ENCODE measurements at places on chromosomes 7 and 10.

- DNase-seq: no peak
These were observed 809 bp downstream of the SLC13A1 start for GRCh38 chr7:123198668-123199652.

GRCh38 chr10:94123258-94123995 is 129.7 kb downstream of the PLCE1 start:
- no peak for DNase-seq

DNA sequence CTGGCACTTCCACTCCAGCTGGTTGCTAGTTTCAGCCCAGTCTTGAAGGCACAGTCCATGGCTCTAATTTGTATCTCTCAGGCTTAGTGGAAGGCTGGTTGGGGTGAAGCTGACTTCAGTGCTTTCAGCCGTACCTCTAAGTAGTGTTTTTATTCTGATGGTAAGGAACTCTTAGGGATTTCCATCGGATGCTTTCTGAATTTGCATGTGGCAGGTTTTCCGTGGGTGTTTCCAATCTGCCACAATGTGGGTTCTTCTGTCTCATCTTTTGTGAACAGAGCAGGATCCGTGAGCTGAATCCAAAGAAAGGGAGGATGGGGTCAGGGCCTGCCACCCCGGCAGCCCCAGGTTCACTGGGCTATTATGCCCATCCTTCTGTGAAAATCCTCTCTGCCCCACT is 607.9 kb upstream of the MKI67 start:
- DNase-seq: no peak

GRCh38 chr10:62307635-62308034 is 39.0 kb upstream of the RTKN2 start:
- no peak for DNase-seq

DNA sequence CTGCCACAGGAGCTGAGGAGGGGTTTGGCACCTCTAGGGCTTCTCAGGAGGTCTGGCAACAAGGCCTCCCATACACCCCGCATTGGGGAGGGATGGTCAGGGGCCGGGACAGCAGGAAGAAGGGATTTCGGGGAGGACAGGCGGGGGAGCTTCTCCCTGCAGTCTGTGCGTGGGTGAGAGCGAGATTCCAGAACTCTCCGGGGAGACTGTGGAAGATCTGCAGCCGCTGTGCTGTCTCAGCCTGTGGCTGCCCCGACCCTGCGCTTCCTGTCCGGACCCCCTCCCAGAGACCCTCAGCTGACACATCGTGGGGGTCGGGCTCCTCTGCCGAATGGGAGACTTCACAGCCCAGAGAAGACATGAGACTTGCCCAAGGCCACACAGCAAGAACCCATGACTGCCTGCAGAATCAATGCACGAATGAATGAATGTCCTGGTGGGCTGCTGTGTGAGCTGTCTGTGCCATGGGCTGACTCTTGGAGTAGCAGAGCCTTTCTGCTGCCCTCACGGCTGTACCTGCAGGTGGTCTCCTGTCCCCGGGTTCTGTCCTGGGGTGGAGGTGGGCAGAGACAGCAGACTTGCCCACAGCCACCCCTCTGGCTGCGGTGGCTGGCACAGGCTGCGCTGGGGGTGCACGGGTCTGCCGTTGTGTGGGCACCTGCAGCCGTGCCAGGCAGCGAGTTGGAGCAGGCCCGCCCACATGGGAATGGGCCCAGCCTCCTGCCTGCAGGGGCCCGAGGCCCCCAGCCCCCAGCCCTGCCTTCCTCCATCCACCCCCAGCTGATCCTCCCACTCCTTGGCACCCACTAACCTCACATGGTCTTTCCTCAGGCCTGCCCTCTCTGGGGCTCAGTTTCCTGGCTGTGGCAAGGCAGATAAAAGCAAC is 16.3 kb upstream of the LFNG start:
- DNase-seq: no peak

- no peak for DNase-seq
These were observed 65.0 kb upstream of the TRIM8 start for GRCh38 chr10:102579328-102579727.

GRCh38 chr10:44398747-44399658 is 14.1 kb upstream of the CXCL12 start:
- DNase-seq: no peak

DNA sequence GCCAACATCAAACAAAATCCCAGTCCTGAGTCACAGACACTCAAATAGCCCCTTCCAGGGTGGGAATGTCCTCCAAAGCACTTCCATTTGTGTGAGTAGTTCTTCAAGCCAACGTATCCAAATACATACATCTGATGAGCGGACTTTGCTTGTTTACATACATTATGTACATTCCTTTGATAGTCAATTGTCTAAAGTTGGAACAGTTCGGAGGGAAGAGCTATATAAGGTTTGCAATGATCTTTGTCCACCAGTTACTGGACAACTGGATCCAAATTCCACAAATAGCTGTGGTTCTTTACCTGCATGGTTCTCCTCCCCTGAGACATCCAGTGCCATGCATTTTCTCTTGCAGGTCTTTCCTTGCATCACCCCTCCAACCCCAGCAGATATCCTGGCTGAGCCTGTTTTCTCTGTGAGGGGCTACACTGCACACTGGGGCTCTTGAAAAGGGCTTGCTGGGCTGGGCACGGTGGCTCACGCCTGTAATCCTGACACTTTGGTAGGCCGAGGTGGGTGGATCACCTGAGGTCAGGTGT is 4.7 kb upstream of the MGMT start:
- DNase-seq: no peak

GRCh38 chr7:28708033-28708951 is 249.8 kb downstream of the TRIL start:
- no peak for DNase-seq
